ENCODE measurements at places on chromosomes 2 and 18.
A peak's percentile ranks its signal among the peaks of the same experiment; 100 is the strongest.

GRCh38 chr2:151816843-151817242 is 11.4 kb downstream of the ARL5A start:
- no peak for DNase-seq

DNA sequence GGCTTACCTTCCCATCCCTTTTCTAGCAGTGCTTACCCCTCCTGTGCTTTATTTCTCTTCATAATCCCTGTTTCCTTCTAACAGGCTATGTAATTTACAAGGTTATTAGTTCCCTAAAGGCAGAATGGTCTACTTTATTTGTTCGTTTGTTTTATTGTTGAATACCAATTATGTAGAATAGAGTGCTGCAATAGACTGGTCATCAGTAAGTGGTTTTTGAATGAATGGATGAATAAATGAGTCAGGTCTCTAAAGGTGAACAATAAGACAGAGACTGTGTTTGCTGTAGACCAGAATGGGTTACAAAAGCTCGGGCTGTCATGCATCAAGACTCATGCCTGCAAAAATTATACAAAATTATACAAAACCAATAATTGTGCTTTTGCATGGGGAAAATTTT is 332.0 kb downstream of the IRS1 start:
- DNase-seq, result no peak

GRCh38 chr2:148305476-148305875 is 284.6 kb downstream of the MBD5 start:
- no peak for DNase-seq

DNA sequence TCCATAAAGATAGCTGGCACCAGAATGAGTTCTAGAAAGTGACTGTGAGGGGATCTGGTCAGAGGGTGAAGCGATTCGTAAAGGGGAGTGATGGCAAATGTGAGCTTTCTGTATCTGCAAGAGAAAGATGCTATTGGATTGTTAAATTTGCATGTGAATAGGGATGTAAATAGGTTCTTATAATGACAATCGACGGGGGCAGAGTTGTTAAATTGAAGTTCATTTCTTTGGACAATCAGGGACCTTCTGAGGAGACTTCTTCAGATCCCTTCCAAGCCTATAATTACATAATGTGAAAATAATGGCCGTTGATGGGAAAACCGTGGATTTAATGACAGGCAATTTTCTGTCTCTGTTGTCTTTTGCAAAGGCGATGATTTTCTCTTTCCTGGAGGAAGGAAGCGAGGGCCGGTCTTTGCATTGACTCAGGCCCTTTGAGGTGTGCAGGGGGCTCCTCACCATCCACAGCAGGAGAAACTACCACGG is 52.2 kb upstream of the TMEM18 start:
- DNase-seq, result no peak

DNA sequence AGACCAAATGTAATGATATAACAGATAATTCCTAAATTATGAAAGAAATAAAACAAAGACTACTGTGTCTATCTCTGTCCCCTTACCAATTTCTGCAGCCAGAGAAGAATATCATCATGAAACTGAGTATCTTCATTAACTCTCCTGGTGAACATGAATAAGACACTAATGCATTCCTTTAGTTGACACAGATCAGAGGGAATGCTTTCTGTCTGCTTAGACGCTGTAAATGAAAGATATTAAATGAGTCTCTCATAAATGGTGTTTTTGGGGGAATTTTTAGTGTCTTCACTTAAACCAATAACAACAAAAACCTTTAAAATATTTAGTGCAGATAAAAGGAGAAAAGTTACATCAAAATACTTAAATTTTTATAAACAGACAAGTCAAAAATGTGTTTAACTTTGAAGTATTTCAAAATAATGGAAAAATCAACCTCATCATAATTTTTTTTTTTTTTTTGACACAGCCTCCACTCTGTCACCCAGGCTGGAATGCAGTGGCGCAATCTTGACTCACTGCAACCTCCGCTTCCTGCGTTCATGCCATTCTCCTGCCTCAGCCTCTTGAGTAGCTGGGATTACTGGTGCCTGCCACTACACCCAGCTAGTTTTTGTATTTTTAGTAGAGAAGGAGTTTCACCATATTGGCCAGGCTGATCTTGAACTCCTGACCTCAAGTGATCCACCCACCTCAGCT is 16.0 kb downstream of the EPG5 start:
- peak; percentile 61 for DNase-seq

Data from HL-60 (cell line).